Stimulated activated naive CD4-positive, alpha-beta T cell treated with Interleukin-2 at 50 U/mL for 16 hours (primary cell): ENCODE measurements at places on chromosomes 2 and 18.

- no peak for DNase-seq
These were observed 167.5 kb downstream of the ALK start for GRCh38 chr2:29753671-29754444.

- DNase-seq = no peak
These were observed 43.6 kb downstream of the MAP3K20 start for GRCh38 chr2:173119069-173119807.

DNA sequence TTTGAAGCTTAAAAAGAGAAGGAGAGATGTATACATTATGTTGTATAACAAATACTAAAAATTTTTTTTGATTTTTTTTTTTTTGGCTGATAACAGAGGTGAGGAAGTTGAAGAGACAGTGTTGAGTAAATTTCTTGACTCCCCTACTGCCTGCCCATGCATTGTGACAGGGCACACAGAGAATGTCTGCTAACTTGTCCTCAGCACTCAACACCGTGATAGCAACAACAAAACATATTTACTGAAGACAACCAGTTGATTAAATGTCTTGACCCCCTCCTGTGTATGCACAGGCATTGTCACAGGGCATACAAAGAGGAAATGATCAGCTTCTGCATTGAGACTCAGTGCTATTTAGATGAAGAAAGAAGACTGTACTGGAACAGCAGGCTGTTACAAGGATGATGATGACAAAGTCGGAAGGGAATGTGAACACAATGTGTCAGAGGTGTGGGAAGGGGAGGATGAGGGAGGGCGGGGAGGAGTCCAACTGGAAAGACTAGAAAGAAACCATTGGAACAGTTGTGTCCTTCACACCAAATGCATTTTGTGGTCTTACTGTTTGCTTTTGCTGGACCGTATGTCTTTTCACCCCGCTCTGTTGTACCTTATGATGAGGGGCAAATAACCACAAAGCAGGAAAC lies 89.5 kb downstream of the CERS6 start:
- no peak for DNase-seq

DNA sequence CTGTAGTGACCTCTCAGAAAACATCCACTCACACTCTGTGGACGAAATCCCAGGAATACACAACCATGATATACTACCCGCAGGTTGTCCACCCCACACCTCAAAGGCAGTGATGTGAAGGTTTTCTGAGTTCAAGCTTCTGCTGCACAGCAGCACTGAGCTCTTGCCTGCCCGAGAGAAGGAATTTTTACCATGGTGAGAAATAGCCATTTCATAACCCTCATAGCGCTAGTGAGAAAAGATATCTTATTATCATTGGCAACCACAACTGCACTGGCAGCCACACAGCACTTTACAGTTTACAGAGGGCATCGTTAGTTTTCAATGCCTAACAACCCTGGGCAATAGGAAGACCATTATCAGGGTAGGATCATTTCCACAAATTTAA lies 36.9 kb downstream of the NAPG start:
- no peak for DNase-seq

DNA sequence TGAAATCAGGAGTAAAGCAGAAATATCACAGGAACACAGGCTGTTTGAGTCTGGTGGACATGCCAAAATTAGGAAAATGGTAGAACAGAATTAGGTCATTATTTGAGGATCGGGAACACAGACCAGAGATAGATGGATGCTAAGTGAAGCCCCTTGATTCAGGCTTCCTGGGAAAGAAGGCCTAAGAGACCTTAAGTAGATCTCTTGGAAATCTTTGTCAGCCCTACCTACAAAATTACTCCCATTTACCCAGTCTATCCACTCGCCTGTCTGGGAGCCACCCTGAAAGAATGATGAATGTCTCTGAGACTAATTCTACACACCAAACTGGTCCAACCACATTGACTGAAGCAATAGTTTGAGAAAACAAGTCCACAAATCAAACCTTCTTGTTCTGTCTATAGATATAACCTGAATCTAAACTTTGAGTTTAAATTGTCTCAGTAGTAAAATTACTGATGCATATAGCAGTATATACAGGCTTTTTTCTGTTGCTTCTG lies 36.6 kb upstream of the TANK start:
- no peak for DNase-seq

DNA sequence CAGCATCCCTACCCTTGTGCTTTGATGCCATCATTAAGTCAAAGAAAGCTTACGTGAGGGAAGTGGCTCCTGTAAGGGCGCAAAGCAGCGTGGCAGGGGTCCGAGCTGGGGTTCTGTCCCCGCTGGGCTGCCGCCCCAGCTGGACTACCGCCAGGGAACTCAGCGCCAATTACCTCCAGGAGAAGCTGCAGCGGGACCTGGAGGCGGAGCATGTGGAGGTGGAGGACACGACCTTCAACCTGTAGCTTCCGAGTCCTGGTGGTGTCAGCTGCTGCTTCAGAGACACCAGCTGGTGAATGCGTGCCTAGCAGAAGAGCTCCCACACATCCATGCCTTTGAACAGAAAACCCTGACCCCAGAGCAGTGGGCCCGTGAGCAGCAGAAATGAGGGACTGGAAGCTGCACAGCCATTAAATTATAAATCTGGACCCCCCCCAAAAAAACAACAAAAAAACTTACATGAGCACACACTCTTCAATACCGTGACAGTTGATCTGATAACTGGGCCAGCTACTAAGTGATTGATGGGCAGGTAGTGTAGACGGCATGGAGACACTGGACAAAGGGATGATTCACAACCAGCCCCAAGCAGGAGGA lies 20.1 kb upstream of the YES1 start:
- no peak for DNase-seq

DNA sequence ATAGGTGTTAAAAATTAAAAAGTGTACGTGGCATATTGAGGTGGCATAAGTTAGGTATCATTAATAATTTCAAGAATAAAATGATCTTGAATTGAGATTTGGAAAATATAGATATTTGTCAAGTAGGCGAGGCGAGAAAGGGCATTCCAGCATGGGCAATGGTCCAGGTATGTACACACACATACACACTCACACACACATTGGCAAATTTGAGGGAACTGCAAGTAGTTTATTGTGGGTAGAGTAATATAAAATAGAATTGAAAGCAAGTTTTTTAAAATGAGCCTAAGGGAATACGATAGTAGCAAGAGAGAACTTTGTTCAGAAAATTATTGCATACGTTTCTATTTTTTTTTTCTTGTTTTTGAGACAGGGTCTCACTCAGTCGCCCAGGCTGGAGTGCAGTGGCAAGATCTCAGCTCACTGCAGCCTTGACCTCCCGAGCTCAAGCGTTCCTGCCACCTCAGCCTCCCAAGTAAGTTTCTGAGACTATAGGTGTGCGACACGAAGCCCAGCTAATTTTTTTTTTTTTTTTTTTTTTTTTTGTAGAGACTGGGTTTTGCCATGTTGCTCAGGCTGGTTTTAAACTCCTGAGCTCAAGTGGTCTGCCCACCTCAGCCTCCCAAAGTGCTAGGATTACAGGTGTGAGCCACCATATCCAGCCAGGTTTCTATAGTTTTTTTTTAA lies 96.7 kb upstream of the SLC39A10 start:
- DNase-seq = no peak

DNA sequence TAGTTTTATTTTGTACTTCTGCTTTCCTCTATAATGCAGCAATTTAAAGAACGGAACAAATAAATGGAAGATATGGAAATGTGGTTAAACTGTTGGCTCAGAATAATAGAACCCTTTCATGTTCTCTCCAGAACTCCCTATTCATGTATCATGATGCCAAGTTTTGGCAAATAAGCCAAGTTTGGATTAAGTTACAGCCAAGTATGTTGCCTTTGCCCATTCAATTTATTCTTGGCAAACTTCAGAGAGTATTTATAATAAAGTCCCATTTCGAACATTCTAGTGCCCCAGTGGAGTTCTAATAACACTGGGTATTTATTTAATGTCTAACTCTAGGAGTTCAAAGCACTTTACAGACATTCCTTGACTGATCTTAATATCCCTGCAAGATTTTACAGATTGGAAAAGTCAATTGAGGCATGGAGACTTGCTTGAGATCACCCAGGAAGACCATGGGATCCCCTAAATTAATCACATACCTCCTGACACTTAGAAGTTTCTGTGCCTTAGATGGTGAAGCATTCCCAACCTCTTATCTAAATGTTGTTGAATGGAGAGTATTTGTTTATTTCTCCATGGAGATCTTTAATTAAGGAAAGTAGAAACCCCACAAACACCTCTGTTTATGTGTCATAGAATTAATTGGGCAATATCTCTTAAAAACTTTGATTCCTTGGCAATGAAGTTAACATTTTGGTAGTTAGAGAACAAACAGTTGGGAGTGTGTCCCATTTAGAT lies 106.7 kb downstream of the ACKR3 start:
- DNase-seq = no peak

- no peak for DNase-seq
These were observed 204.8 kb downstream of the KLHL29 start for GRCh38 chr2:23589739-23590138.

GRCh38 chr2:24365051-24365450 lies 4.7 kb upstream of the ITSN2 start:
- no peak for DNase-seq

GRCh38 chr2:104855221-104856085 lies 1.5 kb downstream of the POU3F3 start:
- peak; percentile 22 for DNase-seq

DNA sequence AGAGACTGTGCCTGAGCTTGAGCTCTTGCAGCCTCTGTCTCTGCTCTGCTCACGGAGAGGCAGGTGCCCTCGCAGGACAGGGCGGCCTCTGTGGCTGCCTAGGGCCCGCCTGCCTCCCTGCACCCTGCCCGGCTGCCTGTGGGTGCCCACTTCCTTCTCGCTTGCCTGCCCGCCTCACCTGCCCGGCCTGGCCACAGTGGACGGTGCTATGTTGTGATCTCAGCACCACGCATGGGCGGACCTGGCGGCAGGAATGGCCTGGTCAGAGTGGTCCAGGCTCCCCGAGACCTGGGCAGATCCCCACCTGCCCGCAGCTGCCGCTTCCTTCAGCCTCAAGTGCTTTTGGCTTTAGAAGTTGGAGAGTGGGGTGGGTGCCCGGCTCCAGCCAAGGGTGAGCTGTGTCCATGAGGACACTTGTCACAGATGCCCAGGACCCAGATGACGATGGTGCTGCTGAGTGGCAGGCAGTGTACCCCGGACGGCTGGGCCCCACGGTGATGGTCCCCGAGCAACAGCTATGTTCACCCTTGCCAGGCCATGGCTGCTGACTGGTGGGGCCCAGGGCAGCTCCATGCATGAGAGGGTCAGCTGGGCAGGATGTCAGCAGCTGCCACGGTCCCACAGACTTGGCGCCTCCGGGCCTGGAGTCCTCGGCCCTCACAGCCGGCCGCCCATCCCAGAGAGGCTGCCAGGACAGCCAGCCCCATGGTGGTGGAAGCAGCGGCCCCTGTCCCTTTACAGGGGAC lies 25.3 kb downstream of the RTP5 start:
- no peak for DNase-seq

DNA sequence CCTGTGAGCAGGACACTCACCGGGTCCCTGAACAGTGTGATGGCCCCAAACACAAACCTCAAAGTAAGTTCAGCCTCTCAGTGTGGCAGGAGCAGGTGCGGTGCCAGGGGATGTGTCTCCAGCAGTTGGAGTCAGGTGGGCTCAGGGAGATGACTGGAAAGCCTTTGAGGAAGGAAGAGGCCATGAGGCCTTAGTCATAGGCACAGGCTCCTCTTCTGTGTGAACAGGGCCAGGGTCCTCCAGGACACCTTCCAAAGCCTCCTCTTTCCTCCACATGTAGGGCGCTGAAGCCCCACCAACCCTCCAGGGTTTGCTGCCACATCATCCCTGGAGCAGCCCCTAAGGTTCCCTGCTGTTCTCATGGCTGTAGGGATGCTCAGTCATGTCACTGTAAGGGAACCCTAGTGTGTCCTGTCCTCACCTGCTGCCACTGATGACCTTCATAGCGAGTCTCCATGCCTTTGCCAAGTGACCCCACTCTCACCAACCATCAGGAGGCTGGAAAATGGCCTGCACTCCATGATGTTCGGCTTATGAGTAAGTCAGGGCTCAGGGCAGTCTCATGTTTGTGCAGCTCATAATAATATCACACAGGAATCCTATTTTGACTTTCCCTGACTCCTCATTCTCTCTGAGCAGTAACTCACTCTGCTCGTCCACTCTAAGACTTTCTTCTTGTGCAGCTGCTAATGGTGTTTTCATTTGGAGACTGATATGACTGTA lies 1152.9 kb downstream of the RPIA start:
- DNase-seq = no peak

DNA sequence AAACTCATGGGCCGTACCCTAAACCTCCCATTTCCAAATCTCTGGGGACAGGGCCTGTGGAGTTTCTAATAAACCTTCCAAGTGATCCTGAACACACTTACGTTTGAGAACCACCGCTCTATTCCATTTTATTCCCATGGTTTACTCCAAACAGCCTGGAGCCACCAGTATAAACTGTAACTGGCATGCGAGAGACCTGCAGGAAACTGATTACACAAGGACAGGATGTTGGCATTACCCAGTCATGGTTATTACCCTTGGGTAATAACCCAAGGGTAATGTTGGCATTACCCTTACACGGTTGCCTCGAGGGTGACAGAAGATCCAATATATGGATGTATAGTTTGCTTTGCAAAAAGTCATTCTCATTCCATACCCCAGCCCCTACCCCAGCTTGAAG lies 37.0 kb upstream of the YPEL5 start:
- no peak for DNase-seq

DNA sequence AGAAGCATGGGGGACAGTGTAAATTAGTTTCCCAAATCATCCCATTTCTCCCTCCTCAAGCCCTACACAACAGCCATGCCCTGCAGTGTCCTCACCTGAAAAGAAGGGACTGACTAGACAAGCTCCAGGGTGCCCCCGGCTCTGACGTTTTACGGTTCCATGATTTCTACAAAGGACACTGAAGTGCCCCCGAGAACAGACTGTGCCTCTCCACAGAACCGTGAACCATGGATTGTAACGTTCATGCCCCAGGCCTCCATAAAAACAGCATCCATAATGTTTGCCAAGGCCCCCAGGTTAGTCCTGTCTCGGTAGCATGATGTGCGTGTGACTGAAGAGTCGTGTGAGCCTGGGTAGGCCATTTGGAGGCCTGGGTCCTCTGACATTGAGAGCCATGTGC lies 7.0 kb upstream of the ACOXL start:
- DNase-seq = no peak

DNA sequence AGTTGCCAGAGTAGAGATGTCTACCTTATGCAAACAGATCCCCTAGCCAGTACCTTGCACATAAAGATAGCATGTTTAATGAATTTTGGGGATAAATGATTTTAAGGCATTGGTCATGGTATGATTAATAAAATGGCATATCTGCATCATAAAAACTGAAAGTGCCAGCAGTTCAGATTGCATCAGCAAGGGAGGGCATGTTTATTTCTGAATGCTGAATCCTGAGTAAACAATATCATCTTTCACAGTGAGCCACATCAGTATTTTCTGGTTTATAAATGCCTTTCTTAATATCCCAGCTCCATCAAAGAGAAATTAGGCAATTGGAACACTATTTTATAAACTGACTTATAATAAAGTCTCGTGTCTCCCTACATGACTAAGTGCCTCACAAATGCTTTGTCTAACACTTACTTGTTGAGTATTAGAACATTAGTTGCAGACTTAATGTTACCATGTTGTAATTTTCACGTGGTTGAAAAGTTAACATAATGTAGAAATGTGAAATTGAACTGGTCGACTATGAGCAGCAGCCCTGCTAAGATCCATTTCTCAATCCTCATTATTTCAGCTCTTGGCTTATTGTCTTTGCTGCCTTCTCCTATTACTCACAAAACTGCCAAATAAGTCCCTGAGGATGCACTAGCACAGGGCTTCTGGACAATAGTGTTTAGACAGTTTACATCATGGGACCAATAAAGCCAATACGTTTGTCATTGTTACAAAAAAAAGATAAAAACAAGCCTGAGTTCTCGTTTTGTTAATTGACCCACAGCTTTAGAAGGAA lies 48.0 kb downstream of the LANCL1 start:
- DNase-seq = no peak
